ENCODE measurements at places on chromosomes 11 and 22.
A peak's percentile ranks its signal among the peaks of the same experiment; 100 is the strongest.

DNA sequence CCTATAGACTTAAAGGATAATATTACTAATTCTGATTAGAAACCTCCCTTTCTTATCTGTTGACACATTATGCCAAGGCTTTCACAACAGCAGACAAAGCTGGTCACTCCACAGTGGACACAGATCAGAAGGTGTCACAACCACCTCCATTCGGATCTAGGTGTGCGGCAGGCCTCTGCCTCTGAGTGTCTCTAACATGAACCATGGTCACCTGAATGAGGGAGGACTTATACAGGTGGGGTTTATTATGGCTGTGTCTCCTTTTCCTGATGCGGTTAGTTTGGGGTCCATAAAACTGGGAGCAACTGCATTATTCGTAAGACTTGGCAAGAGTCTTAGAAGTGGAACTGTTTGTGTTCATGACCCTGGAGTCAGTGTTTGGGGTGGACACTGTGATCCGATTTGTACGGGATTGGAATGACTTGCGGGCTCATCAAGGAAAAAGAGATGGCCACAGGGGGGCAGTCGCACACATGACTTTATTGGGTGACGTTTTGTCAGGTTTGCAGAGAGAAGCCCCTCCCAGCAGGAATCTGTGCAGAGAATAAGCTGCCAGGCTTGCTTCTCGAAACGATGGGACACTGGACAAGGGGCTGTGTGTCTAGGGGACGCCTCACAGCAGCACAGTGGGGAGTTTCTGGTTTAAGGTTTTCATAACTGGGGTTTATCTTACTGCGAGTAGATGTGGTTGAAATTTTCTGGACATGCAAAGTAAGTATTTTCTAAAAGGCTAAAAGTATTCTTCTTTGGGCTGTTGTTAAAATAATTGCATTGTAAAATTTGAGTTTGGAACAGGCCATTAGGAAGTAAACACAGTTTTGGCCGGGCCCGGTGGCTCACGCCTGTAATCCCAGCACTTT, 90.6 kb downstream of the GAB4 start:
- DNase-seq = peak; percentile 89

GRCh38 chr11:67465189-67465510, 3.9 kb downstream of the TMEM134 start:
- no peak for DNase-seq

DNA sequence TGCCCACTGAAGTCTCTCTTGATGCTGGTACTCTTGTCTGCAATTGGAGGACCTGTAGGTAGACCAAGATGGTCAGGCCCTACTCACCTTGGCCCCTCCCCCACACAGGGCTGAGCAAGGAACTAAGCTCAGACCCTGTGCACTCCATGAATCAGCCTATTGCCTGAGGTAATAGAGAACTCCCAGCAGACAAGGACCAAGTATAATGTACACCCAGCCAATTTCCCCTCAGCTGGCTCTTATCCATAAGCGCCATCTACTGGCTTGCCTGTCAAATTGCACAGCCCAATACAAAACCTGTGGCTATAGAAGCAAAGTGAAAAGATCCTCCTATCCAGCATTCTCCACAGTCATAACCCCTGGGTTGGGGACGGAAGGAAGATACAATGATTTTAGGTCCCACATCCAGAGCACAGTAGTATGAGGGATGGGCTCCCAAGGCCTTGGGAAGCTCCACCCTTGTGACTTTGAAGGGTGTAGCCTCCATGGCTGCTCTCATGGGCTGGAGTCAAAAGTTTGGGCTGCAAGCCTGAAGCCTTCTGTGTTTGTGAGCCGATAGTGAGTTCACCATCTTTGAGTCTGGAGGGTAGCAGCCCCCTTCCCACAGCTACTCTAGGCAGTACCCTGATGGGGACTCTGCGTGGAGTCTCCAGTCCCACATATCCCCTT, 56.0 kb downstream of the GLYATL2 start:
- DNase-seq = peak; percentile 46

- no peak for DNase-seq
Measured at GRCh38 chr22:35204807-35205775, 52.2 kb upstream of the HMGXB4 start.

DNA sequence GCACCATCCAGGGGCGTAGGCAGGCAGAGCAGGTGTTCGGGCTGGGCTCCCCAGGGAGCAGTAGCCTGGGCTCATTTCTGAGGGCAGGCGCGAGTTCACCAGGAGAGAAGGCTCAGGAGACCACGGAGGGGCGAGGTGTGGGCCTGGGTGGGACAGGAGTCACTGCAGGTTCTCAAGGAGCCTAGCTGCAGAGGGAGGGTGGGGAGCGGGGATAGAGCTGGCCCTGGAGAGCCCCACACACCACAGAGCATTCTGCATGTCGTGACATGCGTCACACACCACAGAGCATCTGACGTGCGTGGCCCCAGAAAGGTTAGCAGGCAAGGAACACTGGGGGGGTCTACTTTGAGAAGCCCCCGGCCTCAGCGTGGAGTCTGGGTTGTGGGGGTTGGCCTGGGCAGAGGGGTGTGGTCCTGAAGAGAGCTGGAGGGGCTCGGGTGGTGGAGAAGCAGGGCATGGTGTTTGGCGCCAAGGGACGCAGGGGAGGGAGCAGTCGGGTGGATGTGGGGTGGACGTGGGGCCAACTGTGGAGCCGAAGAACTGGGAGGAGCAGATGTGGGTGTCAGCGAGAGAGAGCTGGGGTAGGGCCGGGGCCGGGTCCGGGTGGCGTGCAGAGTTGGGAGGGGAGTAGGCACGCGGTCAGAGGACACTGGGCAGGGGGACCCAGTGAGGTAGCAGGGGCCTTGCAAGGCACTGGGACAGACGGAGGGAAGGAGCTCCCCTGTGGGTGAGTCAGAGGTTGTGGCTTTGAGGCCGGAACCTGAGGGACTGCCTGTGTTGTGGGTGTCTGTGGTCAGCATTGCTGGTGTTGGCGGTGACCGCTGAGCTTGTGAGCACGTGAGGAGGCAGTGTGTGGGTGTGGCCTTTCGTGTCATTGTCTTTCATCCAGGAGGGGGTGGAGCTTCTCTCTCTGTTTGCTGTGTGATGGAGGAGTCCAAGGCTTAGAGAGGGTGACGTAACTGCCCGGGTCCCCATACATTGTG, 25.5 kb downstream of the CTTN start:
- DNase-seq = no peak

DNA sequence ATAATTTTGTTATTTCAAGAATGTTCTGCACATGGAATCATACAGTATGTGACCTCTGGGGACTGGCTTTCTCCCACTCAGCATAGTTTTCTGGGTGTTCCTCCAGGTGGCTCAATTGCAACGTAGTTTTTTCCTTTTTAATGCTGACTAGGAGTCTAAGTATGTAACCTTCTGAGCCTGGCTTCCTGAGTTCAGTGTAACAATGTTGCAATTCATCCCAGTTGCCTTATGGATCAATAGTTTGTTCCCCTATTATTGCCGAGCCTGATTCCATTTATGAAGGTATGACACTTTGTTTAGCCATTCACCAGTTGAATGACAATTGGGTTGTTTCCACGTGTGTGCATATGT, 128.3 kb downstream of the CRYBB2 start:
- DNase-seq = no peak

DNA sequence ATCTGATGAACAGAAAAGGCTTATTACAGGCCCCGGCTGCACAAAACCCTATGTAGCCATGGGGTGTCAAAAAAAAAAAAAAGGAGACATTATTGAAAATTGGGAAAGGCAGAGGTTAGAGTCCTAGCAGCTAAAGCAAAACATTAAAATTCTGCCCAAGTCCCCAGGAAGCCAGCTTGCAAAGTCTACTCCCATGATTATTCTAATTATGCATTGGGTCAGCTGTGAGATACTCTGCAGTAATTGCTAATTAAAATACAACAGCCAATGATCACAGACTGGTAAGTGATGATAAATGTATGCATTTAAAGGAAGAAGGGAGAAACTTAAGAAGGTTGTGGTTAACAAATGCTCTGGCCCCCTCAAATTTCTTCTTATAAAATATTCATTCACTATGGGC, 286.9 kb upstream of the PITPNB start:
- no peak for DNase-seq

DNA sequence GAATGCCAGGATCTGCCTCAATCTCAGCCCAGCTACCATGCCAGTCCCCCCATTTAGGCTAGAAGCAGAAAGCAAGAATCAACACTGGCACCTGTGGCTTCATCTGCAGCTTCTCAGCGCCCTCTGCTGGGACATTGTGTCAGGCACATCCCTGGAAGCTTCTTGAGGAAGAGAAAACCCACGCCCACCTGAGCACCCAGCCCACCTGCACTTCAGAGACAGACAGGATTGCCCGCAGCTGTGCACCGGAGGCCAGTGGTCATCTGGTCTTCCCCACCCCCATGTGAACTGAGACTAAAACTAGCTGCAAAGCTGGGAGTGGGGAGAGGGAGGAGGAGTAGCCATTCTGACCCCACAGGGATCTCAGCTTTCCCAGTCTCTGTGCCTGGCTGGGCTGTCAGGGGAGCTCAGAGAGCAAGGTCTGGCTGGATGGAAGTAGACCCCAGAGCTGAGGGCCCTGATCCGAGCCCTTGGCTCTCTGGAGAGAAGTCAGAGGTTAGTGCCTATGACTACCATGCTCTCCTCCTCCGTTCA, 66.8 kb downstream of the FEZ1 start:
- peak; percentile 90 for DNase-seq

- no peak for DNase-seq
Measured at GRCh38 chr11:128324531-128325141, 262.7 kb downstream of the ETS1 start.

- DNase-seq = no peak
Measured at GRCh38 chr11:81897639-81898038, 836.0 kb downstream of the FAM181B start.

- DNase-seq = no peak
Measured at GRCh38 chr11:126948563-126948962, 52.0 kb downstream of the KIRREL3 start.

- DNase-seq = no peak
Measured at GRCh38 chr11:69010361-69010891, 2.6 kb downstream of the MRGPRF start.

- no peak for DNase-seq
Measured at GRCh38 chr11:17649261-17649660, 70.1 kb upstream of the MYOD1 start.

DNA sequence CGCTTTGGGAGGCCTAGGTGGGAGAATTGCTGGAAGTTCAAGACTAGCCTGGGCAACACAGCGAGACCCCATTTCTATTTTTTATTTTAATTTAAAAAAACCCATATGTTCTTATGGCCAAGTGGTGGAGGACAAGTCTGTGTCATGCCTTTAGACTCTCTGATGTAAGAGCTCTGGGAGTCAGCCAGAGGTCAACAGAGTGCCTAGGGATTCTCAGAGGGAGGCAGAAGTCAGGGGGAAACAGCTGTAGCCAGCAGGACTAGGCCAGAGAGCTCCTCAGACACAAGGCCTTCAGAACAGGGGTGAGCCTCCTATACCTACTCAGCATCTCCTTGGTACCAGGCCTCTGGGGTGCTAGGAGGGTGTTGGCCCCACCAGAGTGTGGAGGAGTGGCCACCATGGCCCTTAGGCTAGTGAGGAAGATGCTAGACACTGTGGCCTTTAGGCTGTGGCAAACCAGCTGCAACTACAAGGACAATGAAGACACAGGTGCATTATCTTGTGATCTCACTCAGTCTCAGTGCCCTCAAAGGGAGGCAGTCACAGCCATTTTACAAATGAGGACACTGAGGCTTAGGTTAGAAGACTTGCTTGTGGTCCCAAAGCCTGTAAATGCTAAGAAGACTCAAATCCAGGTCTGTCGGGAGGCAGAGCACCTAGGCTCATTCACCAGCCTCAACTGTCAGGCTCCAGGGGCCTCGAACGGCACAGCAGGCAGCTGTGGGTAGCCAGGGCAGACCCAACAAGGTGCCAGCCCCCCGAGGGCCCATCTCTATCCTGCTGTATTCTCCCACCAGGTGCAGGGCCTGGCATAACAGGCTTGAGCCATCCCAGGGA, 5.0 kb downstream of the ZP1 start:
- DNase-seq = no peak

GRCh38 chr22:32531931-32532819, 57.6 kb downstream of the FBXO7 start:
- peak; percentile 62 for DNase-seq

- no peak for DNase-seq
Measured at GRCh38 chr11:72582206-72583176, 91.7 kb downstream of the PDE2A start.

DNA sequence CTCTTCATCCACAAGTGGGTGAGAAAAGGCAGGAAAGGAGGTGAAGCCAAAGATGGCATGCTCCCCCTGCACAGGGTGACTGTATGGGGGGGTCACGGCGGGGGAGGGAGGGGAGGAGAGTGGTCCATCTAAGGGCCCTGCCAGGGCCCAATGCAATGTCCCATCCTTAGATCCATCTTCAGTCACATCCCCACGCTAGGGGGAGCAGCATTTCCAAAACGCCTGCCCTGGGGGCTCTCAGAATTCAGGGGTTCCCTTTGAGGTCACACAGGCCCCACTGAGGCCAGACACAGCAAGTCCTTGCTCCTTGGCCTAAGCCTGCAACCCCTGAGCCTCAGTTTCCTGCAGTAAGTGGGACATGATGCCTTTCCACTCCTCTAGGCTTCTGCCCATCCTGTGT, 52.4 kb downstream of the RTN4R start:
- no peak for DNase-seq

DNA sequence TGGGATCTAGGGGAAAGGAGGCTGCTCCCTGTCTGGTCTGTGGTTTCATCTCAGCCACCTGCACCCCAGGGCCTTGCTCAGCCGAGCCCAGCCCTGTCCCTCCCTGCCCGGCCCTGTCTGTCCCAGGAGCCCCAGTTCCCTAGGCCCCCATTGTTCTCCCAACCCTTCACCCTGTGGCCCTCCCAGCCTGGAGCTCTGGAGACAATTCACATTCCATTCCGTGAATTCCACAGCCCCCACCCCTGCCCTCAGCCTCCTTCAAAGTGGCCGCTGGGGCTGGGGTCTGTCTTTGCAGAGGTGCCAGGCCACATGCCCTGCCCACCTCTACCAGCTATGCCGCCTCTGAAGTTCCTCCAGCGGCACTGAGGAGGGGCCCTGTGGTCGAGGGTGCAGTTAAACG, 77.9 kb upstream of the WNT11 start:
- no peak for DNase-seq

DNA sequence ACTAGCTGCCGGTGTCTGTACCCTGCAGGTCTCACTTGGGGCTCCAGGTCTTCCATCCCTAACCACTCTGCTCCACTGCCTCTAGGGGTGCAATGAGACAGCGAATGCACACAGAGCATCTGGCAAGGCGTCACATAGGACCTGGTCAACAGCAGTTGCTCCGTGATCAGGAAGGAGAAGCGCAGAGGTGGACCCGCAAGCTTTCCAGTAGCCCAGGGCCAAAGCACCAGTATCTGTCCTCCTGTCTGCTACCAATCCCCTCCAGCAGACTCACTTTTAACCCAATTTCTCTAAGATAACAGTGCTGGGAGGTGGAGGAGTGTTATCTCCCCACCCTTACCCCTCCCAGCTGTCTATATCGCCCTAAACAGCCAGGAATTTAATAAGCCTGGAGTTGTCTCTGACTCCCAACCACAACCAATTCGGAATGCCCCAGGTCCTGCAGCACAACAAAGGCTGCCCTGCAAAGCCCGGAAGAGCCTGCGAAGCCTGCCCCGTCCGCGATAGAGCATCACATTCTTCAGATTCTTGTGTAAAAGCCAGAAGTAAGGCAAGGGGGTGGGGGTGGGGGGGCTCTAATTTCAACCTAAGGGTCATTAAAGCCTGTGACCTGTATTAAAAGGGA, 19.3 kb downstream of the MYH9 start:
- DNase-seq = peak; percentile 73

GRCh38 chr22:49431551-49431950, 396.1 kb downstream of the BRD1 start:
- no peak for DNase-seq

GRCh38 chr11:126993599-126993998, 7.0 kb downstream of the KIRREL3 start:
- DNase-seq = no peak
